ENCODE measurements at places on chromosomes 11 and 22. TPM values are rescaled to one million over a fixed set of nuclear protein-coding genes. Genes with fewer than 3 reads are reported as not detected.

DNA sequence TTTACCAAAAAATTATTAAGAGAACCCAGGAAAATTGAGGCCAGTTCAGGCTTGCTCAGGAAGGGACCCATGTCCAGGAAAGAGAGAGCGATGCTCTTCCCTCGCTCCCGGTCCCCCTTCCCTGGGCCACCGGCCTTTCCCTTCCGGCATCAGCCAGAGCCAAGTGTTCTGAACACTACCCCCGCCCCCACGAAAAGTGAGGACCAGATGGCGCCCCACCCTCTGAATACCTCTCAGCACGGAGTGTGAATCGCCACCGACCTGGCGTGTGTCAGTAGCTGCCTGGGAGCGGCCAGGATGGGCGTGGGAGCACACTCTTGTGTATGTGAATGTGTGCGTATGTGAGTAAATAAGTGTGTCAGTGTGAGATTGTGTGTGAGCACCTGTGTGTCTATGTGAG is 20.2 kb downstream of the RPS6KA4 start:
- no peaks in the 10 kb centered on the region for H3K36me3 ChIP-seq
- H3K27ac ChIP-seq: no peak overlapping the region
- peaks cover 7% of the 10 kb centered on the region for H3K4me1 ChIP-seq
- no peak overlapping the region for H3K4me3 ChIP-seq

DNA sequence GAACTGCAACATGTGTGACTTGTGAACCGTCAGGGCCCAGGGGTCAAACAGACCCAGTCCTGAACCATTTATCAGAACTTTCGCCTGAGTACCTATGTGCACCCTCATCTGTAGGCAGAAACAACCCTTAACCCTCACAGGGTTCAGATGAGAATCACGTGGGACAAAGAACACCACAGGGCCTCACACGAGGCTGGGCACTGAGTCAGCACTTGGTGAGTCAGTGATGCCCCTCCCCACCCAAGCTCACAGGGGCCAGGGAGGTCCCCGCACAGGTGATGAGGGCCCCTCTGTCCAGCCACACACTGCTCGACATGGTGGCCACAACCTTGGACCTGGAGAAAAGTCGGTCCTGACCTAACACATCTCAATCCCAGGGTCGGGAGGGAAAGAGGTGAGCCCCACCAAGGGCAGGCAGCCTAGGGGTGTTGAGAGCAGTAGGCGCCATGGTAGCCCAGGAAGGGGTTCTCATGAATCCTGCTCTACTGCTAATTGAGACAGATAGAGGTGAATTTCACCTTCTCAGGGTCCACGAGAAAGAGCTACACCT is 176.4 kb downstream of the SHANK2 start:
- no peak for DNase-seq
- H3K36me3 ChIP-seq: no peaks in the 10 kb centered on the region
- no peak overlapping the region for H3K27ac ChIP-seq
- no peaks in the 10 kb centered on the region for H3K27me3 ChIP-seq
- peaks cover 12% of the 10 kb centered on the region for H3K4me1 ChIP-seq
- no peak overlapping the region for H3K4me3 ChIP-seq

- no peak overlapping the region for H3K27ac ChIP-seq
- peaks cover 42% of the 10 kb centered on the region for H3K4me1 ChIP-seq
- peaks cover 5% of the 10 kb centered on the region for H3K36me3 ChIP-seq
Measured at GRCh38 chr22:46508491-46508999, 28.9 kb downstream of the CELSR1 start.

GRCh38 chr11:116563028-116563711 is 209.6 kb downstream of the BUD13 start:
- peak overlapping the region; percentile 68 for H3K27ac ChIP-seq
- peak; percentile 71 for DNase-seq
- no peaks in the 10 kb centered on the region for H3K27me3 ChIP-seq
- peaks cover 58% of the 10 kb centered on the region for H3K4me1 ChIP-seq
- H3K4me3 ChIP-seq: no peak overlapping the region
- no peaks in the 10 kb centered on the region for H3K36me3 ChIP-seq

The ZNF195 gene
- total RNA-seq: 32.6 TPM

Data from spinal cord (tissue), 10 donors.